ENCODE measurements at places on chromosomes 2 and 18.

DNA sequence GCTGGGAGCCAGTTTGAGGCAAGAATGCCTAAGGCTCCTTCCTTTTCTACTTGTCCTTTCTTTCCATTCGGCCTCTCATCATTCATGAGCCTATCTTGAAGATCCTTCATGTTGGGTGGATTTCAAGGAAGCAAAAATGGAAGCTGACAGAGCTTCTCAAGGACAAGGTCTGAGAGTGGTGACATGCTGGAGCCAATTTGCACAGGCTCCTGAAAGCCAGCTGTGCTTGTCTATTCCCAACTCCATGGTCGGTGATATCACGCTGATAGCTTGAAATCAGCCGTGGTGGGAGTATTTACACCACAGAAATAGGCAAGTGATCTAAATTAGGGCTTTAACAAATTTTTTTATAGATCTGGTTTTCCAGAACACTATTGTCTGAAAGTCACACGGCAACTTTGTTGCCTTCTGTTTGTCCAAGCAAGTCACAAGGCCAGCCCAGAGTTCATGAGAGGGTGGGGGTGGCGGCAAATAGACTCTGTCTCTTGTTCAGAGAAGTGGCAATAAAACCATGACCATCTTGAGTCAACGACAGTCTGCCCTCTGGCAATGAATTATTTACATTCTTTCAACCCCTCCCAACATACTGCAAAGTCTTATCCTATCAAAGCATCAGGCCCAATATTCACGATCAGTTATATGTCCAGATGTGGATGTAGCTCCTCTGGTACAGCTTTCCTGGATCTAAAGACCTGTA is 49.9 kb upstream of the SLC35F5 start:
- DNase-seq, result no peak

- DNase-seq, result no peak
Measured at GRCh38 chr2:193743089-193743488, 1548.4 kb upstream of the TMEFF2 start.

DNA sequence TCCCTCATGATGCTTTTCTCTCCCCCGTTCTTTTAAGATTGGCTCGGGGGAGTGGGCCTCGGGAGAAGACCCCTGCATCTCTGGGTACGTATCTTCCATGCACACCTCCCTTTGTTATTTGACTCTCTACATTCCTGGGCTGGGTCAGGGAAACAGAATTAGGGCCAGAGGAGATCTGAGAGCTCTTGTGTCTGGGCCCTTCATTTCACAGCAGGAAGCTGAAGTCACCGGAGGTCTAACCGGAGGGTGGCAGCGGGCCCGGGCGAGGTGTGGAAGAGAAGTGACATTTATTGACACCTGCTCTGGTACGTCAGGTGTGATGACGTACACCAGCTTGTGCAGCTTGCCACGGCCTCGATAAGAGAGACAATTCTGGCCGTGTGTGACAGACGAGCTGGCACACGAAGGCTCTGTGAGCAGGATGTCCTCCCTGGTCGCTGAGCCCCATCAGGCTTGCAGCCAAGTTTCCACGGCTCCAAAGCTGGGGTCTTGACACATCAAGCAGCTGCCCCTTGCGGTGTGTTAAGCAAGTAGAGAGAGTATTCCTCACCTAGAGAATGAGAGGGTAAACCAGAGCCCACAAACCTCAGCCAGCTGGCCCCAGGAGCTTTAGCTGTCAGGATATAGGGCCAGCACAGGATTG is 30.4 kb downstream of the TOGARAM2 start:
- peak; percentile 42 for DNase-seq

GRCh38 chr2:235606004-235606715 is 112.3 kb downstream of the AGAP1 start:
- no peak for DNase-seq

GRCh38 chr2:85868822-85869221 is 20.0 kb downstream of the ST3GAL5 start:
- no peak for DNase-seq

GRCh38 chr2:219416235-219416602 is 2.0 kb upstream of the DES start:
- no peak for DNase-seq

DNA sequence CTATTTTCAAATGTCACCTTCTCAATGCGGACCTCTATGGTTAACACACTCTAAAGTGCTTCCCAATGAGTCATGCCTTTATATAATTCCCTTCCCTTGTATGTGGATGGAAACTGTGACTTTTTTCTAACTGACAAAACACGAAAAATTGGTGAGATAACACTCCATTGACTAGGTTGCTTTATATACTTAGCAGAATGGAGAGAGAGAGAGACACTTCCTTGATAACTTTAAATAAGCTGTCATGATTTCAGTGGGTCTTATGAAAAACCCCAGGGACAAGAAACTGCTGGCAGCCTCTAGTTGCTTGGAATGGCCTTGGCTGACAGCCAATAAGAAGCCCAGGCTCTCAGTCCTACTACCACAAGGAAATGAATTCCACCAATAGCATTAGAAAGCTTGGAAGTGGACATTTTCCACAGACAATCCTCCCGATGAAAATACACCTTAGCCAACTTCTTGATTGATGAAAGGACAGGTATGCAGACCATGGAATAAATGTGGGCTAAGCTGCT is 322.2 kb downstream of the ZNF804A start:
- DNase-seq, result no peak
